ENCODE measurements at places on chromosomes 4 and X.

GRCh38 chrX:16185725-16186136 lies 18.4 kb downstream of the MAGEB17 start:
- DNase-seq: peak; percentile 53

- peak; percentile 14 for DNase-seq
Observed at GRCh38 chr4:137125011-137125410, 407.3 kb downstream of the PCDH18 start.

DNA sequence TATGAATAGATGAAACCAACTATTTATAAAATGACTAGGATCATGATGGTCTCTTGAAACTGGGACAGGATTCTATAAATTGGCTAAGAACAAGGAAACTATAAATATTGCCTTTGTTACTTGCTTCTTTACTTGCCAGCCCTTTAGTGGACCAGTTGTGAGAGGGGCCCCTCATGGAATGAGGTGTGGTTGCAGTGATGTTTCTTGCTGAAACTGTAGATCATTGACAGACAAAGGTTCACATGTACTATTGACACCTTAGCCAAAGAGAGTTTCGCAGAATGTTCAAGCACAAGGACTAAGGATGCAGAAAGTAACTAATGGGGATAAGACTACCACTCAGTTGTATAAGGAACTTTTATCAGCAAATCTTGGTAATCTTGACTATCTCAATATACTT lies 135.0 kb upstream of the SMIM10 start:
- no peak for DNase-seq

- DNase-seq: no peak
Observed at GRCh38 chr4:165991325-165992180, 118.5 kb downstream of the TLL1 start.

- DNase-seq: no peak
Observed at GRCh38 chrX:10582215-10582733, 38.1 kb downstream of the MID1 start.

- peak; percentile 94 for DNase-seq
Observed at GRCh38 chr4:21451032-21451431, 497.5 kb downstream of the KCNIP4 start.

GRCh38 chrX:154051201-154051810 lies 31.6 kb upstream of the IRAK1 start:
- no peak for DNase-seq

- no peak for DNase-seq
Observed at GRCh38 chrX:103556963-103557612, 28.2 kb upstream of the TCEAL4 start.

DNA sequence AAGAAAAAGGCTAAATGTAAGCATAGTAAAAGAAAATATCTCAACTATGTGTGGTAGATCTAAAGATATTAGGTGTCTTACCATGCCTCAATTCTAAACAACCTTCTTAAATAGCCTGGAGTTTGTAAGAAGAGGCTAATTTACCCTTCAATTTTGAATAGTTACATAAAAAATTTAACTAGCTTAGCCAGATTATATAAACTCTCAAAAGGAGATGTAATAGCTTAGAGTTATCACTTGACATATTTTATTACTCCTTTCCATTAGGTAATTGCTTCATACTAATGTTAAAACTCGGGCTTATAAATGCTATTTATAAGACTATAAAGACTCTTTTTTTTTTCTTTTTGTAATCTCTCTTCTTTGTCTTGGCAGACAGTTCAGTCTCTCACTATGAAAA lies 297.5 kb upstream of the PABPC4L start:
- no peak for DNase-seq

GRCh38 chr4:150591406-150591805 lies 9.5 kb downstream of the MAB21L2 start:
- DNase-seq: no peak

- no peak for DNase-seq
Observed at GRCh38 chrX:15468036-15468435, 25.1 kb downstream of the PIR start.

DNA sequence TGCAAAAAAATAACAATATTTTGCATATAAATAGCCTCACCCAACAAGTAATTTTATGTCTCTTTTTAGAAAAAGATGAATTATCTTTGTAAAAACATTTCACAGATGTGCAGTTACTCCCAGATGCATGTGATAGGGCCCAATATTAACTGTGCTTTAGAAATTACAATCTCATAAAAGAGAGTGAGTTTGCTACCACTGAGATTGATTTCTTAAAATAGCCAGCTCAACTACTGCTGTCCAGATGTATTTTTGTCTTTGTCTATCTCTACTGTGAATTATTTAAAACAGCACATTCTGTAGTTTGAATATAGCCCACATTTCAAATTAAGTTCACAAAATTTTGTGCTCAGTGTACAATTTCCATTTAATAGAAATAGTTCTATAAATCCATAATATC lies 177.0 kb upstream of the TTC29 start:
- no peak for DNase-seq
